ENCODE measurements at places on chromosomes 3 and 15.

DNA sequence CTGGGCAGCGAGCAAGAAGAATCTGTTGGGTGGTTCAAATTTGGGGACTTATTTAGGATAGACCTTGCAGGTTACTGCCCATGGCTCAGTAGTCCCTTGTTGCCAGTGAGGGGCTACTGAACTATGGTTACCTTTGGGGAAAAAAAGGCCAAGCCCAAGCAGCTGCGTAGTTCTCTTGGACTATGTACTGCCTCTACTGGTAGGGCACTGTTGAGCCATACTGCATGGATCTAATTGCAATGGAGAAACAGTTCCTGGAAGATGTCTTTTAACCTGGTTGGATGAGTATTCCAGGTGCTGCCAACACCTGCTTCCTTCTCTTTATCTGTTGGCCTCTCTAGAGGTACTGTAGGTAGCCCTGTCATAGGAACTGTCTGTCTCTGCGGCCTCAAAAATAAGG lies 671.9 kb upstream of the CBLB start:
- no peak for DNase-seq

- DNase-seq = no peak
Measured at GRCh38 chr3:80556763-80557162, 789.0 kb upstream of the ROBO1 start.

- DNase-seq = no peak
Measured at GRCh38 chr3:118479376-118479775, 555.3 kb downstream of the IGSF11 start.

DNA sequence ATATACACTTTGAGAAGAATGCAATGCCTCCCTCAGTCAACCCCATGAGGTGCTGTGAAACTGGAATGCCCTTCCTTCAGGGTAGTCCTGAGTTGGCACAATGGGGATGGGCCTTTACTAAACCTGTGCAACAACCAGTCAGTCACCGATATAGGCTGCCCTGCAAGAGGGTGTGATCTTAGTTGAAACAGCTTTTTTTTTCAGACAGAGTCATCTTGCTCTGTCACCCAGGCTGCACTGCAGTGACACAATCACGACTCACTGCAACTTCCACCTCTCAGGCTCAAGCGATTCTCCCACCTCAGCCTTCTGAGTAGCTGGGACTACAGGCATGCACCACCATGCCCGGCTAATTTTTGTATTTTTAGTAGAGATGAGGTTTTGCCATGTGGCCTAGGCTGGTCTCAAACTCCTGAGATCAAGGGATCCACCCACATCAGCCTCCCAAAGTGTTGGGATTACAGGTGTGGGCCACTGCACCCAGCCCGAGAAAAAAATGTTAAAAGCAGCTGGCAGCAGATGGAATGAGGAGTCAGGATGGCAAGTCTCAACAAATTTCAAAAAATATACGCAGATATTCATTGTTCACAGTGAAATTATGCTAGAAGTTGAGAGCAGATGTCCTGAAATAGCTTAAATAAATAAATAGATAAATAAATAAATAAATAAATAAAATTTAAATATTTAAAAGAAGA lies 31.8 kb downstream of the MYO5A start:
- DNase-seq = peak; percentile 56

- DNase-seq = no peak
Measured at GRCh38 chr3:195578565-195578964, 5.2 kb downstream of the APOD start.

DNA sequence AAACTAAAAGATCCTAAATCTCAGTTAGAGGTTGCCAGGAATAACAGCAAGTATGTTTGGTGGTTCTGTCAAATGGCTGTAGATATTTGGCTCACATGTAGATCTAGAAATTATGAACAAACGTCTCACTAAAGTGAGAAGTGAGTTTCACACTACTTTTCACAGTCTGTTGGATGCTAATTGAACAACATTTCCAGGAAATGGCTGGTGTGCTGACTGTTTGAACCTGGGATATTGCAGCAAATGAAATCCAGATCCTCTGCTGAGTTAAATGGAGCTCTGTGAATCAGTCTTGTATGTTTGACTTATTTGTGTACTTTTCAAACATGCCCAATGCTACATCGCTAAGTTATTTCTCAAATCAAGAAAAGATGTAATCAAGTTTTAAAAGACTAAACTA lies 21.3 kb upstream of the RSL24D1 start:
- DNase-seq = no peak

DNA sequence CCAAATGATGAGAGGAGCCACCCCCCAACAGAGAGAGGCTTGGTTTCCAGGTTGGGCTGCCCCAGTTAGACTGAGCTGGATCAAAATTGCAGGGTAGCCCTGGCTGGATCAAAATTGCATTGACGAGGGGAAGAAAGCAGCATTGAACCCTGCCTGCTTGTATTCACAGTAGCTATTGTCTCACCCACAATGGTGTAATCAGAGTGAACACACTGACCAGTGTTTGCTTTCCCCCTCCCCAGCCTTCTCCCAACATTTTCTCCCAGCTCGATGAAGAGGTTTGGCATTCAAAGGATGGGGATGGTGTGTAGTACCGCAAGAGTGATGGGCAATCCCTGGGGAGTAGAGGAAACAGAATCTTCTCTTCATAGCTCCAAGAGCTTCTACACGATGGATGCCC lies 223.8 kb downstream of the ADAMTS9 start:
- no peak for DNase-seq

DNA sequence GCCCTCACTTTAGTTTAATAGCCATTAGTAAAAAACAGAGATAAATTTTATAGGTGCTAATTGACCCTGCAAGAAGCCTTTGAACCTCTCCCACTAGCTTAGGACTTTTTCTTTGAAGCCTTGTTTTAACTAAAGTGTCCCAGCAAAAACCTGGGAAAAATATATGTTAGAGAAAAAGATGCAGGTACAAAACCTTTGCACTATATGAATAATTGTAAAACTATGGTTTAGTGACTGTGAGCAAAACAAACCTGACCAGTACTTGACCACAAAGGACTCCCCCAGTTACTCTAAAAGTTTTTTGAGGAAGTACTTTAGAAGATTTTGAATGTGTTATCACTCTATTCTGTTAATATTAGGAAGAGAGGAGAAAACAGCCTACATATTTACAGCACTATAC lies 123.3 kb upstream of the TP63 start:
- DNase-seq = no peak

- no peak for DNase-seq
Measured at GRCh38 chr3:150177673-150178381, 207.1 kb upstream of the PFN2 start.

DNA sequence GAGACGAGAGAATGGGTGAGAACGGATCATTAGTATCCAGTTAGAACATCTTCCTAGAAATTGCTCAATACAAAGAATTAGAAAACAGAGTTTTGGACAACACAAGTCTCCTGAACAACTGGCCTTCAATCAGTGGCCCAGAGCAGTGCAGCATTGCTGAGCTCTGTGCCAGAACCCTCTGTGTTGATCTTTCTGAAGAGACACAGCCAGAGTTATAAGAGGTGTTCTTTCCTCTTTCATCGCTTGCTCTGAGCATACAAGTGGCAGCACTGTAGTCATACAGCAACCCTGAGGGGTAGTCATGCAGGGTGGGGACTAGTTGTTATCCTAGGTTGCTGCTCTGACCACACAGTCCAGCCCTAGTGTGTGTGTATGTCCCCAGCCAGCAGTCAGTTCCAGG lies 4.0 kb downstream of the KNSTRN start:
- no peak for DNase-seq

- no peak for DNase-seq
Measured at GRCh38 chr15:42996871-42997270, 76.3 kb upstream of the TTBK2 start.

DNA sequence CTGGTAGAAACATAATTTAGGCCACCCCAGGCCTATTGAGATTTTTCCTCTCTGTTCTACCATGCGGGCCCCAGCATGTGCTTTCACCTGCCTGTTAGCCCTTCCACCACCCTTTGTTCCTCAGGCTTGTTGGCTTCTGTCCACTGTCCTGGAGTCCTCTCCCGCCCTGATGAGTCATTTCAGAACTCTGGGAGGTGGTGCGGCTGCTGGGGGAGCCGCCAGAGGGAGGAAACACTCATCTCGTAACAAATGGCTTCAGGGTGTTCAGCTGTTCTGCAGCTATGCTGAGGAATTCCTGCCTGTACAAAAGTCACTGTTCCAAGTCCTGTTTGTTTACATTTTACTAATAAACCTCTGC lies 36.3 kb downstream of the LRTM1 start:
- peak; percentile 4 for DNase-seq

- peak; percentile 64 for DNase-seq
Measured at GRCh38 chr15:77402740-77403379, 17.0 kb downstream of the PEAK1 start.

DNA sequence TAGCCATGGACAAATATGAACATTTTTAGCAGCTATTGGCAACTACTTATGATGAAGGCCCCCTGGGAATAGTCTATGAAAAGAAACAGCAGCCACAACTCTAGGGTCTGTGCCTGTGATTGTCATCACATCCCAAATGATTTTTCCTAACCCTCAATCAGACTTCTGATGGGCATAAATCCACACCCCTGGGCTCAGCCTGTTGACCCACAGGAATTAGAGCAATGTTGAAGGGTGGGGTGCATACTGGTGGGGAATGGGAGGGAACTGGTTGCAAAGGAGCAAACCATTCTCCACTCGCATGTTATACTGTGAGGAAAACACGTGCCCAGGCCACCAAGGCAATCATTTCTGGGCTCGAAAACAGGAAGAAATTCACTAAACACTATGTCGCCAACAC lies 106.5 kb upstream of the CTNNB1 start:
- DNase-seq = no peak

- DNase-seq = peak; percentile 5
Measured at GRCh38 chr15:73753250-73754130, at the start of gene INSYN1. Gene INSYN1, minus strand, starts transcription at chr15:73753351. Its CDS starts 2,221 bp downstream, at chr15:73751130.

DNA sequence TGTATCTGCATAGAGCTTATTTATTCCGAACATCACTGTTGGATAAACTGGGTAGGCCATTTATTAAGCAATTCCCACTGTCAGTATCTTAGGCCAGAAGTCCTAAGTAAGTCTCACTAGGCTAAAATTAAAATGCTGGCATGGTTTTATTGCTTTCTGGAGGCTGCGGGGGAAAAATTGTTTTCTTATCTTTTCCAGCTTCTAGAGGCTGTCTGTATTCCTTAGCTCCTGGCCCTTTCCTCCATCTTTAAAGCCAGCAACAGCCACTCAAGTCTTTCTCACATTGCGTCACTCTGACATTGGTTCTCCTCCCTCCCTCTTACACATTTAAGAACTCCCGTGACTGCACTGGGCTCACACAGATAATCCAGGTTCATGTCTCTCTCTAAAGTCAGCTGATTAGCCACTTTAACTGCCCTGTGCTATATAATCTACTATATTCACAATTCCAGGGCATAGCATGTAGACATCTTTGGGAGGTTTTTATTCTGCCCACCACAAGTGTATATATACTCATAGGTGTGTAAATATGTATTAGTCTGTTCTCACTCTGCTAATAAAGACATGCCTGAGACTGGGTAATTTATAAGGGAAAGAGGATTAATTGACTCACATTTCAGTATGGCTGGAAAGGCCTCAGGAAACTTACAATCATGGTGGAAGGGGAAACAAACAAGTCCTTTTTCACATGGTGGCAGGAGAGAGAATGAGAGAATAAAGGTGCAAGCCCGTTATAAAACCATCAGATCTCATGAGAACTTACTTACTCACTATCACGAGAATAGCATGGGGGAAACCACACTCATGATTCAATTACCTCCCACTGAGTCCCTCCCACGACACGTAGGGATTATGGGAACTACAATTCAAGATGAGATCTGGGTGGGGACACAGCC lies 113.5 kb upstream of the SLC7A14 start:
- DNase-seq = no peak

GRCh38 chr3:124496061-124496460 lies 234.2 kb upstream of the UMPS start:
- no peak for DNase-seq

DNA sequence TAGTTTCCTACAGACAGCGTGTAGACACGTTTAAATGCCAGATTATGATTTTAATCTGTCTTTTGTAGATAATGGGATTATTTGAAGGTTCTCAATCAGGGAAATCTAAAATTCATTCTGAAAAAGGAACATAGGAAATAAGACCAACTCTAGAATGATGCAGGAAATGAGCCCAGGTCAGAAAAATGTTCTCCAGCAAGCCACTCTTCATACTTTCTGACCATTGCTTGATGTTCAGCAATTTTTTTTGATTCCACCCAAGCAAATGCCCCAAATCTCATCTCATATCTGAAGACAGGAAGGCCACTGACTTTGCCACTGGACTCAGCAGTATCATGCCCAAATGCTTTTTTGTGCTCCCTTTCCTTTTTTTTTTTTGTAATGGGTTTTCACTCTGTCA lies 373.4 kb downstream of the LPP start:
- no peak for DNase-seq

GRCh38 chr15:67181221-67181639 lies 73.2 kb downstream of the AAGAB start:
- DNase-seq = no peak

DNA sequence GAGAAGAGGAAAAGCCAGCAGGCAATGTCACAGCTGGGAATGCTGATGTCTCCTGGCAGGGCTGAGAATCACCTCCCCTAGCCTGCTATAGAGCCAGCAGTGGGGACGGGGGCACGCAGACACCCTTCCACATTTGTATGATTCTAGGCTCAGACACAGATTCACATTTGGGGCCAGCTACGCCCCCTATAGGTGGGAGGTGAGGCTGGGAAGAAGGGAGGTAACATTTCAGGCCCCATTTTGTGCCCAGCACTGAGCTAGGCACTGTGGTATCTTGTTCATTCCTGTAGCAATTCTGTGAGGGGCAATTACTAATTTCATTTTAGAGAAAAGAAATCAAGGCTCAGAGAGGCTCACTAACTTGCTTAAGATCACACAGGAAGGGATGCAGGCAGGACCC lies 15.9 kb upstream of the ACAD9 start:
- no peak for DNase-seq

DNA sequence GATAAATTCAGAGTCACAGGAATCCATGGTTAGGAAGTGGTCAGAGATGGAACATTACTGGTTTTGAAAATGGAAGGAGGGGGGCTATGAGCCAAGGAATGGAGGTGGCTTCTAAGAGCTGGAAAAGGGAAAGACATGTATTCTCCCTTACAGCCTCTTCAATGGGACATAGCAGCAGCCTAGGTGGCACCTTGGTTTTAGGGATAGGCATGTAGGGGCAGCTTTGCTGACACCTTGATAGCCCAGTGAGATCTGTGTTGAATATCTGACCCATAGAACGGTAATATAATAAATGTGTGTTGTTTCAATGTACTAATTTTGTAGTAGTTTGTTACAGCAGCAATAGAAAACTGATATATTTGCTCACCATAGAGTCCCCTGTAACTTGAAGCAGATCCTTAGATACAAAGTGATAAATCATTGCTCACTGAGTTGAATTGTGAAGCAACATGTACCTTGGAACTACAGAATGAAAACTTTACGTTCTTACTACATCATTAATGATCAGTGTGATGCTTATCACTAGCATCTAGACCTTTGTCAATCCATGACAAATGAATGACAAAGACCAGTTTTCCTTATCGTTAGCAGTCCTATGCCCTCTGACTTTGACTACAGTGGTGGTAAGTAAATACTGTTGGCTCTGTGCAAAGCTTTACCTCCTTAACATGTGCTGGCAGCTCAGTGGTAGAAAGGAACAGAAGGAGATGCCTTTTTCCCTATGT lies 53.8 kb downstream of the TMEM45A start:
- no peak for DNase-seq

GRCh38 chr3:123769356-123769743 lies 114.8 kb downstream of the MYLK start:
- no peak for DNase-seq

- DNase-seq = no peak
Measured at GRCh38 chr3:47102081-47102600, 61.8 kb downstream of the SETD2 start.

All from suppressor macrophage treated with lipopolysaccharide for 4 hours (primary cell).